ENCODE measurements at places on chromosomes 12 and 14. TPM values are rescaled to one million over a fixed set of nuclear protein-coding genes. Genes with fewer than 3 reads are reported as not detected.

DNA sequence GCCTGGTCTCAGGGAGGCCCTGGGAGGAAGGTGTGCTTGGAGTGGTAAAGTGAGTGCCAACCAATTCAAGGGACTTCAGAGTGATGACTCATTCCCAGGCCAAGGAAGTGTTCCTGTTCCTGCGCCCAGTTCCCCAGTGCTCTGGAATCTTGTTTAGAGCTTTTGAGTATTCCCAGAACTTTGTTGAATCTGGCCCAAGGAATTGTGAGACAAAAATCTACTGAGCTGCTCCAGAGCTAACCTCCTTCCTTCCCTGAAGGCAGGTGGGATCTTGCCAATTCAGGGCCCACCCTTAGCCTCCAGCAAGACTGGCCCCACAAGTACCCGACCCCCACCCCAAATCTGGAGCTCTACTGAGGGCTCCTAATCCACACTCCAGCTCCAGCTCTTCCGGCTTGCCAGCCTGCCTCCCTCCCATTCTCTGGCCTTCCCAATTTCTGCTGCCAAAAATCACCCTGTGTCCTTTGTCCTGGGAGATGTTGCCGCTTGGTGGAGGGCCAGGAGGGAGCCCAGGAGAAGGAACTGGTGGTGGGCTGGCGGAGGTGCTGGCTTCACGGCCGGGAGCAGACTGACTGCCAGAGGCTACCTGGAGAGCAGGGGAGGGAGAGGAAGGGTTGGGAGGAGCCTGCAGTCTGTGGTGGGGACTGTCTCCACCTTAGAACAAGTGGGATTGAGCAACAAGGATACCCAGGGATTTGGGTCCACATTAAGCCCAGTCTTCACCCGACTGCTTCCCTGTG is 2.0 kb upstream of the ATN1 start:
- no peak for DNase-seq

GRCh38 chr12:17169726-17170471 is 563.9 kb upstream of the LMO3 start:
- DNase-seq = no peak

- DNase-seq = no peak
Measured at GRCh38 chr12:120998435-120998834, 17.9 kb downstream of the C12orf43 start.

- no peak for DNase-seq
Measured at GRCh38 chr12:115823635-115824034, 453.9 kb downstream of the MED13L start.

DNA sequence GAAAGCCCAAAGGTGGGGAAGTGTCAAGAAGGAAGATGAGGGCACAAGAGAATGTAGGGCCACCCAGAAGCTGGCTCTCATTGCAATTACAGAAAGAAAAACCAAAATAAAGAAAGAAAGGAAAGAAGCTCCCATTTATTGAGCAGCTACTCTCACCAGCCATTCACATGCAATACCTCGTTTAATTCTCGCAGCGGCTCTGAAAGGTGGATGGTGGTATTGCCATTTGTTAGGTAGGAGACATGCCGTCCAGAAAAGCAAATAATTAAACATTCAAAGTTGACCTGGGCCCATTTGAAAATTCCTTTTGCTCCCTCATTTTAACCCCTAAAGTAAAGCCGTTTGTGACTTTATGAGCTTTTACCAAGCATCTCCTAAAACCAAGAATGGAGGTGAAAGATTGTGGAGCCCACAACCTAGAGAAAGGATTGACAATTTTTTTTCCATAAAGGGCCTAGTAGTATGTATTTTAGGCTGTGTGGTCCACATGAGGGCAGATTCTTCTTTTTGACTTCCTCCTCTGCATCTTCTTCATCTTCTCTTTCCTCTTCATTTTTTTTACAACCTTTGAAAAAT is 5.3 kb downstream of the SERPINA3 start:
- no peak for DNase-seq

PZP gene
- total RNA-seq = not detected

KCNMB4 gene
- total RNA-seq = 12.7 TPM

HNF1A gene
- total RNA-seq = not detected
